RPMI7951 (cell line): ENCODE measurements at places on chromosomes 7 and 10. TPM values are rescaled to one million over a fixed set of nuclear protein-coding genes. Genes with fewer than 3 reads are reported as not detected.
A peak's percentile ranks its signal among the peaks of the same experiment; 100 is the strongest.

SPACDR gene
- 0.39 TPM in 1 of 2 replicates, not detected in the other for total RNA-seq

EPO gene
- total RNA-seq = not detected in 2 replicates

DNA sequence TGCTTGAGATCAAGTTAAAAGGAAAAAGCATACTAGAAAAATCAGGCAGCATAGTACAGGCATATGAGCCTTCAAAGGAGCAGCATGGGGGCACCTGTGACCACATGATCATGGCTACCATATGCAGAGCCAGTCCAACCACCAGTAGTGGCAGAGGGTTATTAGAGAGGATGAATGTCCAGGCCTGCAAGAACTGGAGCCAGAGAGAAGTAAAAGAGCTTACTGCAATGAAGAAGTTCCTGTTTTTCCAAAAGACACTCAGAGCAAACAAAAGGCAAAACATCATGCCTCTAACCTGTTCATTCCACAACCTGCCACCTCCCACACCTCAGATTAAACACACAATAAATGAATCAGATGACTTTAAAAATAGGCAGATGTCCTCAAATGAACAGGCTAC is 99.6 kb upstream of the NAMPT start:
- DNase-seq = no peak

RAMP3 gene
- 0.78 and 0.84 TPM in 2 replicates for total RNA-seq

DNA sequence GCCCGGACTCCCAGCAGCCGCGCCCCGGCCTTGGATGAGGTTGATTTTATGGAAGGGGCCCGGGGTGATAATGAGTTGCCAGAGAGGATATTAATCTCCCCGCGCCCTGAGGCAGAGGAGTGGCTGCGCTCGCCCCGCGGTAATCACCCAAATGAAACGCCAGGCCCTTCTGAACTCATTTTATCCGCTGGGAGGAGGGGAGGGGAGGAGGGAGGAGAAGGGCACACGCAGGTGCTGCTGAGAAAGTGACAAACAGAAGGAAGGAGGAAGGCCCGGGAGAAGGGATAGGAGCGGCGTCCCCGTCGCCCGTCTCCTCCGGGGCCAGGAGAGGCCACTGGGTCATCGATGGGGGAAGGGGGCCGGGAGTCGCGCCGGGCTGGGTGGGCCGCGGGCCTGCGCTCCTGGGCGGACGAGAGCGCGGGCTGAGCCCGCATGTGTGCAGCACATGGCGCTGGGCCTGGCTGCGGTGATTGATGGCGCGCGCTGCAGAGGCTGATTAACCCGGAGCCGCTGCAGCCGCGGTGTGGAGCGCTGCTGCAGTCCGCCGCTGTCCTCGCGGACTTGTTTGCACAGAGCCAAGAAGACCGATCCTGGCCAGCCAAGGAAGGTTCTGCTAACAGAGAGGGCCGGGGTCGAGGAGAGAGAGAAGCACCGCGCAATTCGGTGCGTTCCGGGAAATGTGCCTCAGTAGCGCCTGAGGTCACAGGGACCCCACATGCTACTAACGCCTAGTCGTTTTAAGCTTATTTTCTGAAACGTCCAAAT is 6.5 kb downstream of the MNX1 start:
- no peak for DNase-seq

GRCh38 chr7:31192986-31193385 is 140.9 kb downstream of the ADCYAP1R1 start:
- DNase-seq = peak; percentile 59

DPYSL4 gene
- total RNA-seq = 0.88 and 1.6 TPM in 2 replicates

GRCh38 chr7:137298464-137298794 is 45.1 kb downstream of the PTN start:
- no peak for DNase-seq

- DNase-seq = peak; percentile 67
Measured at GRCh38 chr10:88244781-88245625, 338.1 kb downstream of the RNLS start.

DNA sequence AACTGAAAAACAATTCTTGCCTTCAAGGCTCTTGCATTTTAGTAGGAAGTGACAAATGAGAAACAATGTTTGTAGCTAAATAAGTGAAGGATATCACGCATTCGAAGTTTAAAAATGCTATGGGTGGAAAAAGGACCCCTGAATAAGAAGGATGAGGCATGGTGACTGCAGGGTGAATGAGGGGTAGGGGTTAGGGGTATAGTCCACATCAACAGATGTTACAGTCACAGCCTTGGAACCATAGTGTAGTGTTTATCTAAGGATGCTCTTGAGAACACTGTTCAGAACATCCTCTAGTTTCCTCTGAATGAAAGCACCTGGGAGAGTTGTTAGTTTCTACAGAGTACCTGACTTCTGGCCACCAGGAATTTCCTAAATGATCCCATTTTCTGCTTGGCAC is 157.0 kb downstream of the RELN start:
- DNase-seq = no peak

DNA sequence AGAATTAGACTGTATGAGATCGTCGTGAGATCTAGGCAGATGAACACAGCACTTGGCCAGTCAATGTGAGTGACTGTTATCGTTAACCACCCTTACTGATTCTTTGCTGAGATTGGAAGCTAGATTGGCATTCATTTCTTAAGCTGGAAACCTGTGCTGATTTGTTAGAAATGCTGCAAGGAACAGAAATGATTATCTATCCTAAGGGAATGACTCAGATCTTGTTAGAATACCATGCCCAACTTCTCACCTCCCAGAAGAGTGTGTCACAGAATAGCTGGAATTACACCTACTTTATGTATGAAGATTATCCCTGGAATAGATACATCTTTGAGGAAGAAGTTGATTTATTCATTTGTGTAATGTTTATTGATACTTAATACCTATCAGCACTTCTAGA is 275.2 kb downstream of the AUTS2 start:
- no peak for DNase-seq

LRIT1 gene
- not detected in 2 replicates for total RNA-seq

GRCh38 chr7:87448388-87448787 is 27.1 kb downstream of the ABCB4 start:
- no peak for DNase-seq

- no peak for DNase-seq
Measured at GRCh38 chr10:78389419-78389818, 355.8 kb downstream of the RPS24 start.

GRCh38 chr10:72306215-72306760 is 32.6 kb downstream of the DDIT4 start:
- DNase-seq = no peak

ADCYAP1R1 gene
- total RNA-seq = 0.10 TPM in 1 of 2 replicates, not detected in the other

GRCh38 chr10:79137300-79137756 is 68.6 kb downstream of the ZMIZ1 start:
- peak; percentile 47 for DNase-seq

CALML5 gene
- total RNA-seq = not detected in 2 replicates

POMZP3 gene
- 2.9 and 3.9 TPM in 2 replicates for total RNA-seq

DNA sequence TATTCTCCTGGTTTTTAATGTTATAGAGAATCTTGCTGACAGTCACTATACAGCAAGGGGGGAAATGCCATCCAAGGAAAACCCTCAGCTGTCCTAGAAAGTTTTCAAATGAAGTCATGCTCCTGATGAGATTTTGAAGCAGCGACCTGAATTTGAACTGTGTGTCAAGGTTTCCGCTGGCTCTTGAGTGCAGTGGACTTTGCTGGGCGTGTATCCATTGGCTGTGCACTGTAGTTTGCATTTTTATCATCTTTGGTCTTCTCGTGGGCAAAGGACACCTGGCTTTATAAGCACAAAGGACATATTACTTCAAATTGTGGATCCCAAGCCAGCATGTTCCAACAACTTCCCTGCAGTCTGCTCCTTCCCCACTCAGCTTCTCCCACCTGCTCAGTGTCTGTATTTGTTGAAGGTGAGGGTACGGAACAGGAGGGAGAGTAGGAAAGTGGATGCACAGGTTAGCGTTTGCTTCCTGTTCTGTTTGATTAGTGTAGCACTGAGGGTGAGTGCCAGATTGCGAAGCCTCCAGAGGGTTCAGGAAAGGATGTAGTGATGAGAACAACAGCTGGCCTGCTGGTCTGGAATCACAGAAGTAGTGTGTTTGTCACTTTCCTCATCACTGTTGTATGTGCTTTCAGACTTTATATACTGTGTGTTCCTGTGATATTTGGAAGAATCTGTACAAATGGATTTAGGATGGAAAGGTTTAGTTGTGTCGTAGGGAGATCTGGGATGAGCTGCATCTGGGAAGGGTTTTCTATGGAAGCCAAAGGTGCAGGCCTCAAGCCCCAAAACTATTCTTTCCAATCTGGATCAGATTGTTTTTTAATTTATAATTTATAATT is 204.8 kb downstream of the BMPER start:
- no peak for DNase-seq

DNA sequence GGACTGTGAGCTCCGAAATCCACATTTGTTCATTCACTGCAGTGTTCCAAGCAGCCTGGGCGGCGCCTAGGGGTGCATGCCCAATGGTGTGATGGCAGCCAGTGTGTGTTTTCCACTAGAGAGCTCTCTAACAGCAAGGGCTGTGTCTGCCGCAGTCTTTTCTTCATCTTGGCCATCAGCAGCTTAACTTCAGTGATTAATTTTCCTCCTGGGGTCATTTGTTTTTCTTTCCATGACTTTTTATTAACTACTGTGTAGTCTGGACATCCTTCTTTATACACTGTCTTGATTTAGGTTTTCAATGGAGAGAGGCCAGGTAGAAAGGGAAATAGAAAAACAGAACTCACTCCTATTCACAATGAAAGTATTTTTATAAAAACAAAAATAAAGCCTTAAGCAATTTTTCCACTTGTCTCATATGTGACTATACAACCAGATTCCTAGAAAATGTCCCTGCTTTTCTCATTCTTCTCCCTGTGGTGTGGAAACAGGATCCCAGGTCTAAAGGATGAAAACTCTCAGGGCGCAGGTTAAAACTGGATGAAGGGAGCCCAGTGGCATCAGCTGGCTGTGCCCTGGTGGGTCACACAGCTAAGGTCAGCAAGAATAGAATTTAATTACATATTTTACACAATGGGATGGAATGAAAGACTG is 176.8 kb downstream of the PKD1L1 start:
- DNase-seq = peak; percentile 78

GRCh38 chr7:148304083-148304335 is 286.6 kb upstream of the C7orf33 start:
- DNase-seq = no peak

DNA sequence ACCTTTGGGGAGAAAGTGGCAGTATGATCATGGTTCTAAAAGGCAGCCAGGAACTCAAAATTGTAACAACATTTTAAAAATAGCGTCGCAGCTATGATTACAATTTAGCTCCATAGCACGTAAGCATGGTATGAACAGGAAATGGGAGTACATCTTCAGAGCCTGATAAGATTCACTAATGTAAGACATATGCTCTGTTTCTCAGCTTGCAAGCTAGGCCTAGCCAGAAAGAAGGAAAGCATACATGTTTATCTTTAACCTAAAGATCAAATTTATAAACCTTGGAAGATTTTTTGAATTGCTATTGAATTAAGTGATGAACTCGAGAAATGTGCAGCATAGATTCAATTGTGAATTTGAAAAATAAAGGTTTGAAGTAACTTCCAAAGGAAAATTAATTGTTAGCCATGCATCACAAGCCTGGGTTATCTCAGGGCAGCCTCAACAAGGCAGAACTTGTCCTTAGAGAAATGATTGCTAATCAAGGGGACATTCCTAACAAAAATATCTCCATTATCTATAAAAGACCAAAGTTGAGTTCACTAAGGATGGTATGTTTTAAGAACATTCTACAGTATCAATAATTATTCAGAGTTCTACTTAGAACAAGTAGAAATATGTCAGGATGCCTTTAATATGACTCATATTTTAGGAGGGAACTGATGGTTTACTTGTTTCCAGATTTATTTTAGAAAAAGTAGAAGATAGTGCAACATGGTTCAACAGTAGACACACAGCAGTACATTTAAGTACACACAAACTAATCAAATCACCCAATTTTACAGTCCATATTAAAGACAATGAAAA is 38.8 kb upstream of the SEPTIN7 start:
- DNase-seq = peak; percentile 37

DNA sequence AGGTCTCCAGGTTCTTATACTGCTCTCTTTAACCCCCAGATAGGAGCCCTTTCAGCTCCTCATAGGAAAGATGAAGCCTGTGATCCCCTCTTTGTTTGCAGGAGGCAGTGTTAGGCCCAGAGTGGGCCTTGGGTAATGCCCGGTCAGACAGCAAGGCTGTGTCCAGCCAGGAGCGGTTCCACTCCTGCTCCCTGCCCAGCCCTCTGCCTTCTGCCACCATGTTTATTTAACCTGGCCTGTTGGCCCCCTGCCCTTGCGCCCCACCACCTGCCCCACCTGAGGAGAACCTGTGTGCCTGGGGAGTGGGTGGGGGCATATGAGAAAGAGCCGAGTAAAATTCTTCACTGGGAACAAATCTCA is 24.3 kb downstream of the CDH23 start:
- no peak for DNase-seq

DNA sequence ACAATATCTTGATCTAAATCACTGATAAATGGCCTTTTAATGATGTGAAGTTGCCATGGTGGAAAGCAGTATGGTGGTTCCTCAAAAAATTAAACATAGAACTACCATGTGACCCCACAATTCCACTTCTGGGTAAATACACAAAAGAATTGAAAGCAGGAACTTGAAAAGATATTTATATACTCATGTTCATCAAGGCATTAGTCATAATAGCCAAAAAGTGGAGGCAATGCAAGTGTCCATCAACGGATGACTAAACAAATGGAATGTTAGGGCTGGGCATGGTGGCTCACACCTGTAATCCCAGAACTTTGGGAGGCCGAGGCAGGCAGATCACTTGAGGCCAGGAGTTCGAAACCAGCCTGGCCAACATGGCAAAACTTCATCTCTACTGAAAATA is 2.0 kb upstream of the DNAJC12 start:
- peak; percentile 25 for DNase-seq

DNA sequence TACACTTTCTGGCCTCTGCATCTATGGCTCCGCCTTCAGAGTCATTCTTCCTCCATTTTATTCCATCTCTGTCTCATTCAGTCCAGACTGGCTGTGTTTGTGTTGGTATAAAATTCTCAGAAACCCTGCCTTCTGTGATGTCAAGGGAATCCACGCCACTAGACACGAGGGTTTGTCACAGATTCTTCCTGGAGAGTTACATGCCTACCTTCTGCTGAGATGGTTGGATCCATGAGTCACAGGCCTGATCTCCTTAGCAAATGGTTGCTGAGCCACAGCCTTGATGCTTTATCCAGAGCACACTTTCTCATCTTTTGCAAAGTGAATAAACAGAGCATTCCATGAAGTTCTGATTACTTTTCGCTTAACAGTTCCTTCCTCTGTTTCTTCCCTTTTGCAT is 35.9 kb upstream of the TSPAN33 start:
- no peak for DNase-seq

STEAP1 gene
- 30.0 and 30.3 TPM in 2 replicates for total RNA-seq
